Ascending aorta (tissue), 2 donors: ENCODE measurements at places on chromosomes 2 and 18. TPM values are rescaled to one million over a fixed set of nuclear protein-coding genes. Genes with fewer than 3 reads are reported as not detected.

DNA sequence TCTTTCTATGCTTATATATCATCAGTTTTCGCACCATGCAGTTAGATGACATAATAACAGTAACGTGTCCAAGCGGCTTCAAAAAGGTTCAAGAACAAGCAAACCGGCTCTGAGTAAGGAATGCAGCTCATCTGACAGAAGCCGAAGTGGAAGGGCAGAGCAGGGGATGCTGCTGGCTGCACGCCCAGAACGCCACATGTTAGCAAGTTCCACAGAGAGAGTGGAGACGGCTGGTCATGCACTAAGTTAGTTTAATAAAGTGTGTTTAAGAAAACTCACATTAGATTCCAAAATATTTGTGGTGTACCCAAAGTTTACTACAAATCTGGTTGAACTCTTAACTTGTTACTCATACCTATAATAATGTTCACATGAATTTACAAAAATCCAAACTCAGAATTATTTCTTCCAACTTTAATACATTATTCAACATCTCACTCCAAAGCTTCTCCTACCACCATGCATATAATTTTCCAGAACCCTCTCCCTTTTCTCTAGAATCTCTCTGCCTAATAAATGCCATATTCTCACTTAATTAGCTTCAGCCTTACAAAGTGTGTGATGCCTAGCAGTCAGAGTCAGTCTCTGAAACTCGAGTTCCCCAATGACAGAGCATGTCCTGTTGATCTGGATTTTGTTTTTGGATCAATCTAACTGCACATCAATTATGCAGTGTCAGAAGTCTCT, 170.0 kb downstream of the DNAH7 start:
- no peak for DNase-seq

- DNase-seq: no peak
Measured at GRCh38 chr2:150450765-150451164, 36.7 kb downstream of the RND3 start.

- DNase-seq: no peak
Measured at GRCh38 chr2:222952204-222952603, 91.4 kb downstream of the ACSL3 start.

- DNase-seq: no peak
Measured at GRCh38 chr18:12597760-12598159, 60.1 kb downstream of the SPIRE1 start.

DNA sequence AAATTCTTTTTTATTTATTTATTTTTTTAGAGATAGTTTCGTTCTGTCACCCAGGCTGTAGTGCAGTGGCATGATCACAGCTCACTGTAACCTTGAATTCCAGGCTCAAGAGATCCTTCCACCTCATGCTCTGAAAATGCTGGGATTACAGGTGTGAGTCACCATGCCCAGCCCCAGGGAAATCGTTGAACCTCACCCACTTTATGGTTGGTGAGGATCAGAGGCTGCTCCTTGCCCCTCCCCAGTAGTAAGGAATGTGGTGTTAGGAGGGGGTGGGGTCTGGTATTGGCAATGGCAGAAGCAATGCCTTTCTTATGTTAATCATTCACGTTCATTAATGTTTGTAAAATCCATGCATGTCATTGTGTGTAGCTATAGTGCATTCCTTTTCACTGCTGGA, 161.9 kb downstream of the SUCLG1 start:
- DNase-seq: no peak

GRCh38 chr2:101806123-101806522, 108.6 kb downstream of the MAP4K4 start:
- no peak for DNase-seq

Gene NXPH2
- not detected for total RNA-seq

Gene PTRHD1
- total RNA-seq: 18.8 TPM

DNA sequence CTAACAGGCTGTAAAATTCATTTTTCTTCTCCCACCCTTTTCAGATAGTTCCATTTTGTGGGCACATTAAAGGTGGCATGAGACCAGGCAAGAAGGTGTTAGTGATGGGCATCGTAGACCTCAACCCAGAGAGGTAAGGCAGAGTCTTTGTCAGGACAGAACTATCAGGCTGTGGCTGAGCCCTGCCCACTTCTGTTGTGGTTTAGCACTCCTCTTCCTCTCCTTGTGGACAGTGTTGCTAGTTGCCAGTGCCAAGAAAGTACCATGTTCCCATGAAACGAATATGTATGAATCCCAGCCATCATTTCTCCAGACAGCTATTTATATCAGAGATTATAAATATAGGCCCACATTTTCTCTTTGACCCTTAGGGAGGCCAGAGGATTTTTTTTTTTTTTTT, 1.6 kb downstream of the LGALSL start:
- DNase-seq: no peak

- no peak for DNase-seq
Measured at GRCh38 chr2:152396051-152396511, 61.1 kb downstream of the FMNL2 start.

Gene TANK
- 18.4 TPM for total RNA-seq

DNA sequence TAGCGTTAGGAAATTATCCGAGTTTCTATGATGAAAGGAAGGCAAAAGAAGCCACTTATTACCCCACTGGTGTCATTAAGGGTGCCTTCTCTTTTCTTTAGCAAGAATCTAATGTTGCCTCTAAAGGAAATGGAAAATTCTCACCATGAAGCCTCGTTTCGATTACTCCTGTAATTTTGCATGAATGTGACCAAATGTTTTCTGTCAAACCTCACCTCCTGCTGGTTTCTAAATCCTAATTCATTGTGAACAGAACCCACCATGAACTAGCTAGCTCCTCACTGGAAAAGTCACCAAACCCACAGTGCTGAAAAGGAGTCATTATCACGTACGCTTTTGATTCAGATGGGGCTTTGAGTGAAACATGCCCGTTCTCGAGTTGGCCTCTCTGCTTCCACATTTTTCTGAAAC, 119.9 kb downstream of the COPS8 start:
- no peak for DNase-seq

GRCh38 chr18:60555625-60556024, 183.1 kb upstream of the MC4R start:
- DNase-seq: no peak

DNA sequence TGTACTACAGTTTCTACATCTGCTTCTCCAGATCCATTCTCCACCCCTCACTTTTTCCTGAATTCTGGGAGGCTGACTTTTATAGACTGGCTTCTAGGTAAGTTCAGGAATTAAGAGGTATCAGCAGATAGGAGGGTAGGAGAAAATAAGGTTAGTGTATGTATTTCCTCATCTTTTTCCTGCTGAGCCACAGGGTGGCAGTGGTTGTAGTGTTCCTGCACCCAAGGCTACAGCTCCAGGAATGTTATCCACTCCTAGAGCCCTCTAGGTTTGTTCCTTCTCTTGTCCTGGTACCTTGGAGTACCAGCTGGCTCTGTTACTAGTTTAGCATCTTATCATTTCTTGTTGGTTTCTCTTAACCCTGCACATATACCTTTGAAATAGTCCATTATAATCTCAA, 40.7 kb upstream of the C2orf66 start:
- no peak for DNase-seq
